Suppressor macrophage treated with lipopolysaccharide for 4 hours (primary cell): ENCODE measurements at places on chromosomes 13 and 19.

DNA sequence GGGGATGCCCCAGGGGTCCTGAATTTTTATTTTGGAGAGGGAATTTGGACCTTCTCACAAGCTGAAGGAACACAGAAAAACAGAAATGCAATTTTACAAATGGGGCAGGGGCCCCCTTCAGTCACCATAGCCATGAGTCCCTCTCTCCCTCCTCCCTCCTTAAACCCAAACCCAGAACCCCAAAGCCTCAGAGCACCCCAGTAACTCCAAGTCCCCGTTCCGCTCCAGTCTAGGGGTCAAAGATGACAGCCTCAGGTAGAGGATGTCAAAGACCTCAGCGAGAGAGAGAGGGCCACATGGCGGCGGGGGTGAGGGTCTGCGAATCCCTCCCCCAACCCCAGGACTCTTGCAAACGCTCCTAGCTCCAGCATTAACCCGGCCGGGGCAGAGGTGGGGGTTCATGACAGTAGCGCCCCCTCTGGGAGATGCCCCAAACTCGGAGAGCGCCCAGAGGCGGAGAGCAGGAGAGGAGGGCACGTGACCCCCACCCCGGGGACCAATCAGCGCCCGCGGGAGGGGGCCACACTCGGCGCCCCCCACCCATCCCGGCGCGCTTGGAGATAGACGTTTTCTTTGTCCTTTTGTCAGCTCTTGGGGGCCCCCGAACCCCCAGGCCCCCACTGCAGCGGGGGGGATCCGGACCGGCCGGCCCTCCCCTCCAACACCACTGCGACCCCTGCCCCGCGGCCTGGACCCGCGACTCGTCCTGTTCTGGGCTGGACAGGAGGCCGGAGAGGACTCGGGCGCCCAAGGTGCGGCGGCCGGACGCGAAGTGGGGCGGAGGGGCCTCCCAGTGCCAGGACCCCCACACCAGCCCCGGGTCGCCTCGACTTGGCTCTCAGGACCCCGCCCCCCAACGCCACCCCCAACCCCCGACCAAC, 20.8 kb upstream of the SEMA6B start:
- DNase-seq = no peak

GRCh38 chr19:19296953-19297689, 23.2 kb downstream of the SUGP1 start:
- DNase-seq = no peak

DNA sequence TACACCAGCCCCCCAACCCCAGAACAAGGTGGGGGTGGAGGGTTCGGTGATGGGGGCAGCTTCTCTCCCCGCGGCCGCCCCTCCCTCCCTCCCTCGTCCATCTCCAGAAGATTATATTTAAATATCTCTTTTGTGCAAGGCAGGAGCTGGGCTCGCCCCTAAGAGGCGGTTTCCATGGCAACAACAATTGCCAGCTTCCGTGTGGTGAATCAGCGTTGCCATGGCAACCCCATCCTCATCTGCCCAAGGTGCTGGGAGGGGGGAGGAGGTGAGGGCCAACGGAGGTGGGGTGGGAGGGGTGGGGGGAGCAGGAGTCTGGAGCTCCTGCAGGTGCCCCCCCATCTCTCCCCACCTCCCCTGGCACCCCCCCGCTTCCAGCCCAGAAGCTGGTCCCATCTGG, 46.4 kb downstream of the CELF5 start:
- DNase-seq = peak; percentile 11

GRCh38 chr13:44191504-44192171, 182.0 kb upstream of the SERP2 start:
- peak; percentile 54 for DNase-seq

GRCh38 chr19:48613024-48613851, 1.6 kb downstream of the FAM83E start:
- no peak for DNase-seq

- no peak for DNase-seq
Measured at GRCh38 chr13:79866436-79866835, 385.5 kb downstream of the NDFIP2 start.

- no peak for DNase-seq
Measured at GRCh38 chr19:6241056-6241455, 38.7 kb downstream of the MLLT1 start.

- peak; percentile 41 for DNase-seq
Measured at GRCh38 chr19:30864391-30865215, 484.6 kb downstream of the TSHZ3 start.

DNA sequence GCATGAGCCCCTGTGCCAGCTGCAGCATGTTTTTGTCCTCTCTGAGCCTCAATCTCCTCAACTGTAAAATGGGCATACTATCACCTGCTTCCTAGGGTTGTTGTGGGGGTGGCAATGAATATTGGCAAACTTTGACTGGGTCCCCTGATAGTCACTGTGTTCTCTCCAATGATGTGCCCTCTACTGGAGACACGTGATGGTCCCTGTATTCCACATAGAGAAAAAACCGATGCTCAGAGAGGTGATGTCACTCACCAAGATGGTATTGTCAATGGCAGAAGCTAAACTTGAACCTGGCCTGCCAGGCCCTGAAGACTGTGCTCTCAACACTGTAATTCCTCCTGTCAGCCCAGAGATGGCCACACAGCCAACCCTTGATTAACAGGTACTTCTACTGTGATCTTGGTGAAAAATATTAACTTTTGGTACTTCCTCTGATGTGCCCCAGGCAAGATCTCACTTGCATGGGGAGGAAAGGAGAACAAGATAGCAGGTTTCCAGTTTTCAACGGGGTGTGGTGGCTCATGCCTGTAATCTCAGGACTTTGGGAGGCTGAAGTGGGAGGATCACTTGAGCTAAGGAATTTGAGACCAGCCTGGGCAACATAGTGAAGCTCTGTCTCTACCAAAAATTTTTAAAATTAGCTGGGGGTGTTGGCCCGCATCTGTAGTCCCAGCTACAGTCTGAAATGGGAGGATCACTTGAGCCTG, 3.6 kb downstream of the CEACAM20 start:
- no peak for DNase-seq

GRCh38 chr13:94878602-94879165, 166.3 kb upstream of the SOX21 start:
- DNase-seq = no peak

GRCh38 chr13:25699056-25699455, 327.3 kb downstream of the ATP8A2 start:
- DNase-seq = no peak
